Bone marrow (tissue), 2 donors: ENCODE measurements at places on chromosomes 6 and 20.

GRCh38 chr6:136860043-136860442 lies 37.7 kb downstream of the PEX7 start:
- no peak for DNase-seq

GRCh38 chr6:89501222-89501621 lies 68.3 kb downstream of the ANKRD6 start:
- DNase-seq: no peak

DNA sequence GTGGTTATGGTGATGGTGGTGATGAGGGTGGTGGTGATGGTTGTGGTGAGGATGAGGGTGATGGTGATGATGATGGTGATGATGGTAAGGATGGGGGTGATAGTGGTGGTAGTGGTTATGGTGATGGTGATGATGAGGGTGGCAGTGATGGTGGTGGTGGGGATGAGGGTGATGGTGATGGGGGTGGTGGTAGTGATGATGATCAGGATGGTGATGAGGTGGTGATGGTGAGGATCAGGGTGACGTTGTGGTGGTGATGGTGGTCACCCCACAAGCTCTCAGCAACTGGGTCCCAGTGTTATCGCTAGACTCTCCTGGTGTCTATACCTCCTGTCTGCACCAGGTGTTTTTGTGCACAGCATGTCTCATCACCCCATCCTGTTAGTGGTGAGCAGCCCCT lies 85.0 kb downstream of the TMEM242 start:
- no peak for DNase-seq

GRCh38 chr6:15775076-15775634 lies 112.3 kb upstream of the DTNBP1 start:
- no peak for DNase-seq

DNA sequence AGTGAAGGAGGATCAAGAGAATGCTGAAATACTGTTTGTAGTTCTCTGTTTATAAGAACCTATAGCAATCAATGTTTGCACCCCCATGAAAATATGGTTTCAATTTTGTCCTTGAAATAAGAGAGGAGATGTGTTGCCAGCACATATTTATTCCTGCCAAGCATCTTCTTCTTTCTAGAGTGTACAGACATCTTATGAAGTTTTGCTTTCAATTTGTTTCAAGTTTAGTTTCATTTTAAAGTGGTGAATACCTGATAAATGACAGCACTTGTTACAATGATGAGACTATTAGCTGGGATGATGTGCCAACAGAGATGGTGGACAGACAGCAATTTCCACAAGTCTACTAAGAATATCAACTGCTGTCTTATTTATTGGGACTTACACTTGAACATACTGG lies 39.2 kb upstream of the CENPW start:
- no peak for DNase-seq

GRCh38 chr20:17807651-17808050 lies 107.9 kb downstream of the BANF2 start:
- DNase-seq: no peak
